ENCODE measurements at places on chromosomes 5 and 9.

DNA sequence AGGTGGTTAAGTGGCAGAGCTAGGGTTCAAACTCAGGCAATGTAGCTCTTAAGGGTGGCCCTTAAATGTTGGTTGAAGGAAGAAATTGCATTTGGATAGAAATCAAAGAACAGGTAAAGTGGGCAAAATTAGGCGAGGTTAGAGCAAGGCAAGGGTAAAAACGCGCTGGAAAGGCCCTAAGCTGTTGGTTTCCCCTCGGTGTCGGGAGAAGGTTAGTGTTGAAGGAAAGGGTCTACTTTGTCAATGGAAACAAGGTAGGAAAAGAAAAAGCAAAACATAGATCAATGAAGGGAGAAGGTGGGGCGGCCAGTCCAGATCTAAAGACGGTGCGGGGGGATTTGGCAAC lies 431 bp downstream of the FASTKD3 start:
- DNase-seq, result no peak

DNA sequence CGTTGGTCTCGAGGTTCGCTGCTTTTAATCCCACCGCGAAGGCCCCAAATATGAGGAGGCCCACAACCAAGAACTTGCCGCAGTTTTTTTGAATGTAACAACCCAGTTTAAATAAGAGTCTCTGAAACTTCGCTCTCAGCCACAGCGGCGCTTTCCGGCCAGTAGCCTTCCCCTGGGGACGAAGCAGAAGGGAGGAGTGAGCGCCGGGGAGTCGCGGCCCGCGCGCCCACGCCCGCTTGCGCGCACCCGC lies 10.4 kb downstream of the PTCH1 start:
- DNase-seq, result no peak

- no peak for DNase-seq
These were observed 39.8 kb upstream of the SELENOP start for GRCh38 chr5:42851481-42851880.

DNA sequence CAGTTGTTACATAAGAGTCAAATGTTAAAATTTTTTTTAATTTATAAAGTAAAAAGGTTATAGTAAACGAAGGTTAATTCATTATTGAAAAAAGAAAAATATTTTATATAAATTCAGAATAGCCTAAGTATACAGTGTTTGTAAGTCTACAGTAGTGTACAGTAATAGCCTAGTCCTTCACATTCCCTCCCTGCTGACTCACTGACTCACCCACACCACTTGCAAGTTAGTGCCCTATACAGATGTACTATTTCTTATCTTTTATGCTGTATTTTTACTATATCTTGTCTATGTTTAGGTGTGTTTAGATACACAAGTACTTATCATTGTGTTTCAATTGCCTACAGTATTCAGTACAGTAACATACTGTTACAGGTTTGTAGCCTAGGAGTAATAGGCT lies 57.6 kb downstream of the MAMDC2 start:
- DNase-seq, result no peak

DNA sequence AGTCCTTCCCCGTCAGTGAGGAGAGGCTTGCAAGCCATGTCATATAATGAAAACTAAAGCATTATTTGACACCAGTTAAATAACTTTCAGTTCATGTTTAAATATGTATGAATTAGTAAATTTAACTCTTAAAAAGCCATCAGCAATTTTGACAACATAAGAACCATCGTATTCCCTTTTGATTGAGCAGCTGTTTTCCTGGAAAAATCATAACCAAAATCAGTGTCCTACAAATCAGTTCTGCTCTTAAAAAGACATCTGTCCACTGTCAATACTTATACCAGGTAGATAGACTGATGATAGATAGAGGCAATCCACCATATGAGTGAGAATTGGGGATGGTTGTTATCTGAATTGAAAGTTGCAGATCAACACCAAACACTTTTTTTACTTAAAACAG lies 2.3 kb downstream of the DIRAS2 start:
- DNase-seq, result no peak

DNA sequence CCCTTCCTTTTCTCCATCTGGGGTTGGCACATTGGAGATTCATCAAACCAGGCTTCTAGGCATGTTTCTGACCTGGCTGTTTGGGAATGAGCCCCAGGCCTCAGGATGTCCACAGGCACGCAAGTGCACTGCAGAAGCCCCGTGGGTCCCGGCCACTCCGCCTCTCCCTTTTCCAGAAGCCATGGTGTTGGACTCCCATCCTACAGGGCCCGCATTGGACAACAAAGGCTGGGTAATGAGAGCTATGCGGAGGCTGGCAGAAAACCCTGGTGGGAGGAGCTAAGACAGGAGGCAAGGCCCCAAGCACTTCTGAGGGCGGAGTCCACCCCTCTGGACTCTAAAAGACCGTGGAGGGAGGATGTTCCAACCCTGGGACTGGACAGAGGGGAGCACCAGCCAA lies 160.6 kb downstream of the OLFM1 start:
- no peak for DNase-seq

DNA sequence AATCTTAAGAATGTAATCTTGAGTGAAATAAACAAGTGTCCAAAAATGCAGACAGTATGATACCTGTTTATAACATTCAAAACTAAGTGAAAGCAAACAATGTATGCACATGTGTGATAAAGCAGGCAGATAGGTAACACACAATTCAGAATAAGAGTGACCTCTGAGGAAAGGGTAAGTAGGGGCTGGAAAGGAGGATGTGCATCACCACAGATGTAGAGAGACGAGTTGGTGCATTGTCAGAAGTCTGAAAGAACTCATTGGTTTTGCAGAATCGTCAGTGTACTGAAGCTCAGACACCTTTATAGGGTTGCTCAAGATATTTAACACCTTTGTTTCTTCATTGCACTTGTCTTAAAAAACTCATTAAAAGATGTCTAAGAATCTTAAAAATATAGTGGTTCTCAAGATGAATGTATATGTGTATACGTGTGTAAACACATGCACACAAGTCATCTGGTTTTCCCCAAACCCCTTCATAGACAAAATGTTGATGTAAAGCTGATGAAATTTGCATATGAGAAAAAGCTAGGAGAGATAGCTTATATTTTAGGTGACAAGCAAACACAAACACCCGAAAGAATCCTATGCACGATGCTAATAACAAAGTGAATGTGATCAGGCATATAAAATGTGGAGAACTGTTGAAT lies 197.6 kb upstream of the MEF2C start:
- no peak for DNase-seq

DNA sequence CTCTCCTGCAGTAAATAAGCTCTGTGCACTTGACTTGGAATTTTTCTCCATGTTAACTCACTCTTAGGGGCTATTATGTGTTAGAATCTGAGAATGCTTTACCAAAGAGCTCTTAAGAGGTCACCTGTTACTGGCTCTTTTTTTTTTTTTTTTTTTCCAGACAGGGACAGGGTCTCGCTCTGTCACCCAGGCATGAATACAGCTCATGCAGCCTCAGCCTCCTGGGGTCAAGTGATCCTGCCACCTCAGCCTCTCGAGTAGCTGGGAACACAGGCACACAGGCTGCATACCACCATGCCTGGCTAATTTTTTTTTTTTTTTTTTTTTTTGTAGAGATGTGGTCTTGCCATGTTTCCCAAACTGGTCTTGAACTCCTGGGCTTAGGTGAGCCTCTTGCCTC lies 22.1 kb downstream of the HMGXB3 start:
- no peak for DNase-seq

- no peak for DNase-seq
These were observed 206.4 kb upstream of the IL12B start for GRCh38 chr5:159536646-159537045.

- DNase-seq, result no peak
These were observed 69.8 kb downstream of the ASTN2 start for GRCh38 chr9:117344892-117345660.

DNA sequence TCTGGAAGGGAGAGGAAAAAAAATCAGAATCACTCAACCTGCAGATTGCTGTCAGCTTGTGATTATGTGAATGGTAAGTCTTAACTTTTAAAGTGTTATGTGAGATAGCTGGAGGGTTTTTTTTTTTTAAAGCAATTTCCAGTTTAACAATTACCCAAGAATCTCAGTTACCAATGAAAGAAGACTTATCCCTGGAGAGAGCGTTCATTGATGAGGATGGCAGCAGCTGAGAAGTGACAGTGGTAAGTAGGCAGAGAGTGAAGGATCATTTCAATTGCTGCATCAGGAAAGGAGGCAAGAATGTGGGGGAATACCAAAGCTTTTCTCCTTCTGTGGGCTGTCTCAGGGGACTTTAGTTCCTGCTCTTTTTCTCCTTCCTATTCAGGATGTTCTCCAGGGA lies 370.2 kb upstream of the C9orf72 start:
- DNase-seq, result no peak

GRCh38 chr9:134283111-134283515 lies 43.1 kb upstream of the RXRA start:
- no peak for DNase-seq

DNA sequence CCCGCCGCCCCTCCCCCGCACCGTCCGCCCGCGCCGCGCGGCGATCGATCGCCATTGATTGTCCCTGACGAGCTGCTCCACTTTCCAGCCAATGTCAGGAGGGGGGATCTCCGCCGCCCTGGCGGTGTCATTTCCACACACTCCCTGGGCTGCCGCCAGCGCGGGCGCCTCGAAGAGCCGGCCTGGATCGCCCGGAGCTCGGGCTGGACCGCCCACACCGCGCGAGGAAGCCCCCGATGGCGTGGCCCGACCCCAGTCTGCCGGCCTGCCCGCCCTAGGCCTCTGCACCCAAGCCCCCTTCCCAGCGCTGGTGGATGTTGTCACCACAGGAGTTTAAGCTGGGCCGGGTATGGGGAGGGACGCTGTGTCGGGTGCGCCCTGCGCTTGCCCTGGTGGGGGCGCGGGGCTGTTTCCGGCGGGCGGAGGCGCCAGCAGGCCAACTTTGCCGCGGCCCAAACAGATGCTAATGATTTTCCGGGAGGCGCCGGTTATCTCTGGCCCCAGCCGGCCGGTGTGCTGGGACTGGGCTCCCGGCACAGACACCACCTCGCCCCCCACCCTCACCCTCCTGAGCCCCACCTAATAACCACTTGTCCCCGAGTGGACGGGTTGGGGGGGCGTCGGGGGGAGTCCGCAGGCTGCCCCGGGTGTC lies 10.6 kb upstream of the CXXC5 start:
- peak; percentile 40 for DNase-seq

- DNase-seq, result no peak
These were observed 137.1 kb downstream of the FOXD1 start for GRCh38 chr5:73311291-73312110.

DNA sequence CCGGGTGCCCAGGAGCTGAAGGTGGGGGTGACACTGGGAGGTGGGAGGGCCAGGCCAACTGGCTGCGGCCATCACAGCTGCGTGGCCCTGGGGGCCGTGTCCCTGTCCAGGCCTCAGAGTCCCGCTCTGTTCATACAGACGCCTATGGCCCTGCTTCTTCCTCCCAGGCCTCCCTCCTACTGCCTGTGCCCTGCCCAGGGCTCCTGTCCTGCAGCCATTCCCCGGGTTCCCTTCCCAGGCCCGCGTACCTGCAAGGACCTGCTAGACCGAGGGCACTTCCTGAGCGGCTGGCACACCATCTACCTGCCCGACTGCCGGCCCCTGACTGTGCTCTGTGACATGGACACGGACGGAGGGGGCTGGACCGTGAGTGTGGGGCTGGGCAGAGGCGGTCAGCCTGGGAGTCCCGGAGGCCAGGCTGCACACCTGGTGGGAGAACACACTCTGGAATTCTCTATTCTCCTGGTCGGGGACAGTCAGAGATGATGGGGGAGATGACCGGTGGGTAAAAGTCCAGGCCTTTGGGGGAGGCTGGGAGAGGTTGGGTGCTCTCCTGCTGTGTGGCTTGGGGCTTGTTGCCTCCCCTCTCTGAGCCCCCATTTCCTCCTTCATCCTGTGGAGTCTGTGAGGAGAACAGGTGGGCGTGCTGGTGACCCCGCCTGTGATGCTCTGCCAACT lies 4.5 kb downstream of the FCN2 start:
- no peak for DNase-seq

DNA sequence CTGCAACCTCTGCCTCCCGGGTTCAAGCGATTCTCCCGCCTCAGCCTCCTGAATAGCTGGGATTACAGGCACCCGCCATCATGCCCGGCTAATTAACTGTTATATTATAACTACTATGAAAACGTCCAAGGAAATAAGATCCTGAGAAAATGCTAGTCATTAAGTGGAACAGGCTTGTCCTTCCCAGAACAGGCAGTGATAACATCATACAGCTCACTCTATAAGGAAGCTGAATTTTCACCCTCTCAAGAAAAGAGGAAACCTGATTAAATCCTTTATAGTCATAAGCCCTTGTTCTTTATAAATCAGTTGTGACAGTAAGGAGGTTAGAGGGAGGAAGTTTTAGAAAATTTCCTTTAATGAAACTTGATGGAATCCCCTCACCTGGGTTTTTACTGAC lies 163.9 kb upstream of the CLINT1 start:
- DNase-seq, result no peak

- DNase-seq, result no peak
These were observed 142.8 kb downstream of the NSG2 start for GRCh38 chr5:174188295-174188694.

GRCh38 chr9:96596601-96597111 lies 23.0 kb downstream of the CDC14B start:
- DNase-seq, result no peak

GRCh38 chr9:61665330-61665751 lies 475.5 kb downstream of the SPATA31A7 start:
- no peak for DNase-seq

DNA sequence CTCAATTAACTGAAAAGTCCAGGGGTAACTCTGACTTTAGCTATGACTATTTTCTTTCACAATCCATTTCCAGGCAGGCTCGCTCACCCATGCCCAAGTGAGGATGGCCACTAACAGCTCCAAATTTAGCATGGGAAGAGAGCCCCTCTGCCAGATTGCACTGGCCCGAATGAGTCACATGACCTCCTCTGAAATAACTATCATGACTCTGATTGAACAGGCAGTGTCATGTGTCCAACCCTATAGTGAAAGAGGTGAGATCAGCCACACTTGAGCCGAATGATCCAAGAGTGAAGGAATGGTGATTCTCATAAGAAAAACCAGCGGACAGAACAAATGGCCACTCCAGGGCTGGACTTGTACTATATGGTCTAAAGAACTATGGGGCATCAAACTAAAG lies 242.3 kb downstream of the NSG2 start:
- DNase-seq, result no peak

GRCh38 chr5:123964884-123965283 lies 452.9 kb downstream of the CSNK1G3 start:
- DNase-seq, result no peak

- no peak for DNase-seq
These were observed 3.7 kb upstream of the FAM78A start for GRCh38 chr9:131279863-131280570.

- no peak for DNase-seq
These were observed 341.4 kb downstream of the DIRAS2 start for GRCh38 chr9:90301277-90301653.

- DNase-seq, result no peak
These were observed 978.8 kb upstream of the CDH9 start for GRCh38 chr5:28017178-28017577.

- DNase-seq, result no peak
These were observed 641.6 kb downstream of the NR2F1-AS1 start for GRCh38 chr5:92939428-92939827.

DNA sequence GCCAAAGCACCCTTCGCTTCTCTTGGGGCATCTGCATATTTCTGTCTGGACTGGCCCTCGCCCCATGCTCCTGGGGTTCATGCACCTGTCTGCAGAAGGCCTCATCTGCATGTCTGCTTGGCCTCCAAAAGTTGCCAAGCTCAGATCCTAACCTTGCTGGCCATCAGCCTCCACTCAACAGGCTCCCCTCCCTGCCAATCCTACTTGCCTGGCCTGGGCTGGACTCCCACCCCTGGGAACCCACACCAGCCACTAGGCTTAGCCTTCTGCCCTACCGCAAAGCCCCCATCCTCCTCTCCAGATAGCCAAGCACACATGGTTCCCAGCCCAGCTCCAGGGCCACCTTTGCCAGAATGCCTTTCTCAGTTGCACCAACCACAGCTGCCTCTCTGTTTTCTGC lies 159.8 kb downstream of the PAX5 start:
- no peak for DNase-seq

- no peak for DNase-seq
These were observed 37.6 kb downstream of the ALG2 start for GRCh38 chr9:99184110-99184474.
